ENCODE measurements at places on chromosomes 6 and 20. TPM values are rescaled to one million over a fixed set of nuclear protein-coding genes. Genes with fewer than 3 reads are reported as not detected.

DNA sequence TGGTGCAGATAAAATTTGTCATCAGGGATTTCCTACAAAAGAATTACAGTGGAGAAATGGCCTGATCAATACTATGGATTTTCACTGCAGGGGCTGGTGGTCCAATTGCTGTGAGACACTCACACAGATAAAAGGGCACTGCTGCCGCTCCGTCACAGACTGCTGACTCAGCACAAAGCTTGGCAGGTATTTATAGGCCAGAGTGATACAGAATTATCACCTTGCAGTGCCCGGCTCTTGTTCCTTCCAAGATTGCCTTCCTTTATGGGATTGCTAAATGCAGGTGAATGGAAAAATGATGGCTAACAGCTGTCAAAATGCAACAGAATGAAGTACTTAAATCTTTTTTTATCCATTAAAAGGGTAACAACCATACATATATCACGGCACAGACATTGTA is 247.8 kb upstream of the ZFP64 start:
- no peak for DNase-seq

DNA sequence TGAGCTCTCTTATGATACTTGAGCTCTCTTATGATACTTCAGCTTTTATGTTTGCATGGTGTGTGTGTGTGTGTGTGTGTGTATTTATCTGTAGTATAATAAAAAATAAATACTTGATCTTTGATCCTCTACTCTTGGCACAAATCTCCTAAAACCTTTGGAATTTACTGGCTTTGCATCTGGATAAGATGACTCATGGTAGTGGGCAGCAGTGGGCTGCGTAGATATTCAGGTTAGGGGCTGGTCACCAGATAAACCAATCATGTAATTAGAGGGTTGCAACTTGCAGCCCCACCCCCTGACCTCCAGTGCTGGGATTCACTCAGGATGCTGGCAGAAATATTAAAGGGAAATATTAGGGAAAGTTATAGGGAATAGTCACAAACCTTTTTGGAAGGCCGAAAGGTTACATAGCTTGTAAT is 151.9 kb upstream of the COL21A1 start:
- DNase-seq, result no peak

DNA sequence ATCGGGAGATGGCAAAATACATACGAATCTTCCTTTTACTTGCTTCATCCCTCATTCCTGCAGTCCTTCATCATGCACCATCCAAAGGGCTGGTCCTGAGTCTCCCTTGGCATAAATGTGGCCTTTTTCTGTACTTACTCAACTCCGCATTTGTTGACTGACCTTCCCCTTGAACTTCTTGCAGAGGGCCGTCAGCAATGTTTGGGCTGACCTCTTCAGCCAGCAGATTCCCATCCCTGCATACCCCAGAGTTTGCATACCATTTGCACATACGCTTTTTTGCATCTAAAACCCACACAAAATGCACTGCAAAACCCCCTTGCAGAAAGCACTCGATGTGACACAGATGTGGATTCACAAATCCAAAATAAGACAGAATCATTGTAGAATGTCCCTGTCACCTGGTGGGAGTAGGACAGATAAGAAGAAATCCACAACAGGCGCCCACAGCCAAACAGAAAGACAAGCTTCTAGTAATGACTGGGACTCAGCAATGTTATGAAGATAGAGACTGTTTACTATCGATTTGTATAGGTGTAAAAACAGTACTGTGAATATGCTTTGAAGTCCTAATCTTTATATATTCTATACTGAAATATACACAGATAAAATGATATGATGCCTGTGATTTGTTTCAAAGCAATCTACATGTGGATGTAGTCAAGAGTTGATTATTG is 45.8 kb downstream of the TBC1D7 start:
- no peak for DNase-seq

The GTF2H4 gene
- 58.2 TPM for total RNA-seq

DNA sequence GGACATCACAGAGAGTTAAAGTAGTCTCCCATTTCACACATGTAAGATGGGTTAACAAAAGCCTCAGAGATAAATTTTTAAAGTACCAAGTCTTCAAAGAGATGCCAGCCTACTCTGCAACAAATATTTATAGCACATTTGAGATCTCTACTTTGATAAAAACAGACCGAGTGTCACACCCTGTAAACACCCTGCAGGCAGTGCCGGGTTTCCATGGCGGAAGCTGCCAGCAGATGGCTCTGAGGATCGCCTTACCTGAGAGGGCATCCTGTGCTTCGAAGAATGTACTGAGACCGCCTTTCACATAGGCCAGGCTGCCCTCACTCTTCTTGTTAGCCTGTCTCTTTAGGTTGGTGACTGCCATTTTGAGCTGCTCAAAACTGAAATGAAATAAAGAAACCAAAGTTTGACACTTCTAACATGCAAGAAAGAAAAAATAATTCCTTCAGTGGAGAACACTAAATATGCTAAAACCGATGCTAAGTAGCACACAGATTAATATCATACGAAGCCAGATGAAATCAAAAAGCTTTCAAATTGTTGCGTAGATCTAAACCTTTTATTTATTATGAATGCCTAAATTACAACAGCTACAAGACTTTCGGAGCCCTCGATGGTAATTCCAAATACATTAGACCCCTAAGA is 39.3 kb downstream of the HUS1B start:
- peak; percentile 65 for DNase-seq

GRCh38 chr6:154386848-154387717 is 30.5 kb upstream of the IPCEF1 start:
- DNase-seq, result no peak

DNA sequence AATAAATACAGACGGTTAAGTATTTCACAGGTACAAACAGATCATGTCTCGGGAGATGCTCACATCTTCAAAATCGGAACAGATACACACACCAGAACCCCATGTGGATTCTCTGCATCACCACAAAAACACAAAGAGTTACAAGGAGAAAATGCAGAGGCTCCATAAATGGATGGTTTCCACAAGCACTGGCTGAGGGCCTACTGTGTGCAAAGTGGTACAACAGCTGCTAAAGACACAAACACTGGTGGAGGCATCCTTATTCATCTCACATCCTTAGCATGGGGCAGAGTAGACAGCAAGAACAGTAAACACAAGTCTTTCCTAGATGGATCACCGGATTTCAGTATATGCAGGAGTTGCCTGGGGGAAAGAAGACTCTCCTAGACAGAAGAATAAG is 88.8 kb downstream of the DTNBP1 start:
- no peak for DNase-seq

The ARFGAP1 gene
- total RNA-seq, result 111 TPM

DNA sequence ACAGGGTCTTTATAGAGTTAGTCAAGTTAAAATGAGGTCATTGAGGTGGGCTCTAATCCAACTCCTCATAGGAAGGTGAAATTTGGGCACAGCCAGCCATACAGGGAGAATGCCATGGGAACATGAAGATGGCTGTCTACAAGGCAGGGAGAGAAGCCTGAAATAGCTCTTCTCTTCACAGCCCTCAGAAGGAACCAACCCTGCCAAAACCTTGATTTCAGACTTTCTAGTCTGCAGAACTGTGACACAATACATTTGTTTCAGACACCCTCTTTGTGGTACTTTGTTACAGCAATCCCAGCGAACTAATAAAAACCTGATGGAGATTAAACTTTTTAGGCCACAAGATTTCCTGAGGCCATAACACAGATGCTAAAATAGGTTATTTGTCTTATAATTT is 43.1 kb upstream of the HECA start:
- DNase-seq, result no peak

DNA sequence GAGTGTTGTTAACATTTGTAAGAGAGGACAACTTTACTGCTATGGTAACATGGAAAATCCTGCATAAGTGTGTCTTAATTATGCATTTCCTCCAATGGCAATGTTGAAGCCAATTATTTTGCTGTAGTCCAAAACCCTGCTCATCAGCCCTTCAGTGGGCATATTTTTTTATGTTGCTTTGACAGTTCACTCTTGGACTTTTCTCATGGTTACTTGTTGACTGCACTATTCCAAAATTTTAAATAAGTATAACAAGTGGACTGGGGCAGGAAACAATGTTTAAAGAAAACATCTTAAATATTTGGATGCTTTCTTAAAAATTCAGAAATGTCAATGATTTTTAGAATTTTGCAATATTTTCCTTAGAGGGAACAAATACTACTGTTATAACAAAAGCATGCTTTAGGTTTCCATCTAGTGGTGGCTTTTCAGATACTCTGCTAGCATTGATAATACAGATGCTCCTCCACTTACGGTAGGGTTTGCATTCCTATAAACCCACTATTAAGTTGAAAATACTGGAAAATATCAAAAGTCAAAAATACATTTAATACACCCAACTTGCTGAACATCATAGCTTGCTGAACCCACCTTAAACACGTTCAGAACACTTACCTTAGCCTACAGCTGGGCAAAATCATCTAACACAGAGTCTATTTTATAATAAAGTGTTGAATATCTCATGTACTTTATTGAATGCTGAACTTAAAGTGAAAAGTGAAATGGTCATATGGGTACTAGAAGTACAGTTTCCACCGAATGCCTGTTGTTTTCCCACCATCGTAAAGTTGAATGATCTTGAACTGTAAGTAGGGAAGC is 86.4 kb downstream of the ADGRG6 start:
- no peak for DNase-seq

The CALHM5 gene
- total RNA-seq, result 0.02 TPM

The CDH4 gene
- total RNA-seq, result 3.2 TPM

GRCh38 chr6:13195803-13196202 is 132.5 kb downstream of the TBC1D7 start:
- no peak for DNase-seq

GRCh38 chr20:16283978-16284377 is 289.3 kb downstream of the KIF16B start:
- no peak for DNase-seq

- no peak for DNase-seq
These were observed 96.2 kb upstream of the HMGN3 start for GRCh38 chr6:79330704-79331103.

GRCh38 chr20:31842471-31843157 is 2.8 kb downstream of the FOXS1 start:
- no peak for DNase-seq

DNA sequence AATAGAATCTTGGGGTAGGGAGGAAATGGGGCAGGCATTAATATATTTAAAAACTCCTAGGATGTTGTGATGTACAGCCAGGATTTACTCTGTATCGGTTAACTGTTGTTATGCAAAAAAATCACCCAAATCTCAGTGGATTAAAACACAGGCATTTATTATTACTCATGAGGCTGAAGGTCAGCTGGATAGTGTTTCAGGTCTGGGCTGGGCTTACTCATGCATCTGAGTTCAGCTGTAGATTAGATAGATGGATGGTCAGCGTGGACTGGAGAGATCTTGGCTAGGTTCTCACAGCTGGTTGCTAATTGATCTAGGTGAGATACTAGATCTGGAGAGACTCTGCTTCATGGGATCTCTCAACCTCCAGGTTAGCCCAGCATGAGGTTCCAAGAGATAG is 131.4 kb downstream of the BTBD3 start:
- DNase-seq, result no peak

The ZC2HC1B gene
- total RNA-seq, result not detected

- DNase-seq, result no peak
These were observed 117.5 kb upstream of the C6orf118 start for GRCh38 chr6:165426892-165427291.

DNA sequence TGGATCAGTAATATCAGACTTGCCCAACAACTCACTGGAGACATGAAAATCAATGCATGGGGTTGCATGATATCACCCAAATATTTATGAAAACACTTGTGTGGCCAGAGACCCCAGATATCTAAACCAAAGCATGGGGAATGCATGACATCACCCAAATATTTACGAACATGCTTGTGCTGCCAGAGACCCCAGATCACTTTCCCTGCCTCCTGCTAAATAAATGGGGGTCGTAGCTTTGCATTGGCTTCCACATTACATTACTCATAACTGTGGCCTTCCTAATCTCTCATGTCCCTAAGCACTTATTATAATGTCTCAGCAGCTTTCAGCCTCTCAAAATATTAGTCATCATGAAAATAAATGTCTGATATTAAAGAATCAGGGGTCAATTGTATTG is 838.0 kb upstream of the DEFB115 start:
- no peak for DNase-seq

- DNase-seq, result no peak
These were observed 73.6 kb upstream of the RNF146 start for GRCh38 chr6:127192911-127193541.

- no peak for DNase-seq
These were observed 12.7 kb upstream of the NHLRC1 start for GRCh38 chr6:18135171-18135570.

The GPSM3 gene
- 12.0 TPM for total RNA-seq

The CEP85L gene
- total RNA-seq, result 3.8 TPM

DNA sequence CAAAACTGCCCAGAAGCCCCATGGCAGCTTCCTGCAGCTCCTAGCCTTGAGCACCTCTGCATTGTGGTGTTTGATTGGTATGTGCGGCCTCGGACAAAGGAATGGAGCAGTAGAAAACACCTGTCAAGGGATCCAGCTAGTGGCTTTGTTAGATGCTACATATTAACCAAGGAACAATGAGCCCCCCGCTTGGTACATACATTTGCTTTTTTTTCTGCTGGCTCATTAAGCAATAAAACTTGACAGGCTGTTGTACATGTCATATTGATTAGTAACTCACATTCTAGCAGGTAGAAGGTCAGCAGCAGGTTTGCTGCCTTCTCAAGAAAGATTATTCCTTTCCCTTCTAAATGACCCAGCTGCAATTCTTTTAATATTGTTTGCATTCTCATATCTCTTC is 937 bp downstream of the SPACA1 start:
- DNase-seq, result no peak

The RAET1G gene
- not detected for total RNA-seq

- DNase-seq, result no peak
These were observed 52.4 kb downstream of the SCAND1 start for GRCh38 chr20:35901678-35902544.

DNA sequence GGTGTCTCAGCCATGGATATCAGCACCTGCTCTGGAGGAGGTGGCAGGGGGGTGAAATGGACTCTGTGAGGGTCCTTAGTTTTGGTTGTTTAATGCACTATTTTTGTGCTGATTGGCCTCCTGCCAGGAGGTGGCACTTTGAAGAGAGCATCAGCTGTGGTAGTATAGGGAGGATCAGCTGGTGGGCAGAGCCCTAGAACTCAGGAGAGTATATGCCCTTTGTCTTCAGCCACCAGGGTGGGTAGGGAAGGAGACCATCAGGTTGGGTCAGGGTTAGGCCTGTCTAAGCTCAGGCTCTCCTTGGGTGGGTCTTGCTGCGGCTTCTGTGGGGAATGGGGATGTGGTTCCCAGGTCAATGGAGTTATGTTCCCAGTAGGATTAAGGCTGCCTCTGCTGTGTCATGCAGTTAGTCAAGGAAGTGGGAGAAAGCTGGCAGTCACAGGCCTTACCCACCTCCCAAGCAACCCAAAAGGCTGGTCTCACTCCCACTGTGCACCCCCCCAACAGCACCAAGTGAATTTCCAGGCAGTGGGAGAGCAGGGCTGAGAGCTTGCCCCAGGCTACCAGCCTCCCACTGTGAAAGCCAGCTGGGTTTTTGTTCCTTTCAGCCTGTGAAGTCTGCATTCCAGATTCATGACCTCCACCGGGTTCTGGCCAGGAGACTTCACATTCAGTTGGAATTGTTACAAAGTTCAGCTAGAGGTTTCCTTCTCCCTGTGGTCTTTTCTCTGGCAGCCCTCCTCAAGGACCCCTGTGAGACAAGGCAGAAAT is 5.7 kb upstream of the OSTM1 start:
- peak; percentile 72 for DNase-seq
